ENCODE measurements at places on chromosomes 1 and 21. TPM values are rescaled to one million over a fixed set of nuclear protein-coding genes. Genes with fewer than 3 reads are reported as not detected.

DNA sequence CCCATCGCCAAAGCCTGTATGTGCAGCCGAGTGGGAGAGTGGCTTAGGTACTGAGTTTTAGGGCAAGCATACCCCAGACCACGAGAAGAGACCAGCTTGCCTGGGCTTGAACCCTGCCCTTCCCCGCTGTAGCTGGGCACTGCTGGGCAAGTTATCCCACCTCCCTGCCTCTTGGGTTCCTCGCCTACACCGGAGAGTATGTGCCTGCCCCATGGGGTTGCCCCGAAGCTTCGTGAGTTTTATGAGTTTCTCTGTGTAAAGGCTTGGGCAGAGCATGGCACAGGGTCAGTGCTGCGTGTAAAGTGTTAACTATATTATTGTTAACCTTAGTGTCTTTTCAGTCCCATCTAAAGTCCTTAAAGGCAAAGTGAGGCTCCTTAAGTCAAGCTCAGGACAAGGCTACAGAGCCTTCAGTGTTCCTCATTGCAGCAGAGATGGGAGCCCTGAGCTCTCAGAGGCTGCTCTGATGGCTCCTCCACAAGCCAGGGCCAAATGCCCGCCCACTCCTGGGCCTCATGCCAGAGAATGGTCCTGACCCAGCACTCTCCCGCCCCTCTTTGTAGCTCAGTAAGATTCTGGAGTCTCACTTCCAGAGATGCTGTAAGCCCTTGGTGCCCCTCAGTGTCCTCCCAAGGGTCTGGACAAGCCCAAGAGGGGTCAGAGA lies 37.0 kb upstream of the KCNA10 start:
- no peaks in the 10 kb centered on the region for H3K36me3 ChIP-seq
- H3K4me3 ChIP-seq: no peak overlapping the region
- H3K27me3 ChIP-seq: peaks cover 41% of the 10 kb centered on the region
- no peak overlapping the region for H3K27ac ChIP-seq
- no peak for DNase-seq

- no peaks in the 10 kb centered on the region for H3K4me1 ChIP-seq
- H3K27me3 ChIP-seq: no peaks in the 10 kb centered on the region
- no peaks in the 10 kb centered on the region for H3K36me3 ChIP-seq
- DNase-seq: no peak
- H3K27ac ChIP-seq: no peak overlapping the region
- no peak overlapping the region for H3K4me3 ChIP-seq
Observed at GRCh38 chr1:205949753-205950152, 6.5 kb upstream of the SLC26A9 start.

- H3K36me3 ChIP-seq: no peaks in the 10 kb centered on the region
- H3K27me3 ChIP-seq: no peaks in the 10 kb centered on the region
Observed at GRCh38 chr1:33093004-33093403, 12.1 kb downstream of the AZIN2 start.

DNA sequence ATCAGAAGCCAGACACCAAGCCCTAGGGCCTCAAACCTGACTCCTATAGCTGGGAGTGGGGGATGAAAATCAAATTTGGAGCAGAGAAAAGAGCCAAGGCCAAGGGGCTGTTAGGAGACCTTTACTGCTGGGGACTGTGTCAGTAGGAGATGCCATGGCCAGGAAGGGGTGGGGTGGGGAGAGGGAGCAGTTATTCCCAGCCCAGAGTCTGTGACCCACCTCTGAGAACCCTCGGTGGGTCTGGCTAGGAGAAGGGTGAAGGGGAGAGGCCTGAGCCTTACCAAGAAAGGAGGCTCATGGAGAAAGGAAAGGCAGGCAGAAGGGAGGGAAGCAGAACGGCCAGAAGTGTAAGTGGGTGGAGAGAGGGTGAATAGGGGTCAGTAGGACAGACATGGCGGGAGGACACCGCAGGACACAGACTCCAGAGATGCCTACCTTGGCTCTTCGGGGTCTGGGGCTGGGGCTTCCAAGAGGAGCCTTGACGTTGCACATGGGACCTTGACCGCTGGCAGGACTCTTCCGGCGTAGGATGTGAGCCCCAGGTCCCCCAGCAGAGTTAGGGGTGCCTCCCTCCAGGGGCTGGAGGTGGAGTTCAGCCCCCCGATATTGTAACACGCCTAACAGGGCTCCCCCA lies 1.2 kb downstream of the ADAMTS4 start:
- no peak overlapping the region for H3K4me3 ChIP-seq
- peaks cover 1% of the 10 kb centered on the region for H3K36me3 ChIP-seq
- no peak overlapping the region for H3K27ac ChIP-seq
- H3K27me3 ChIP-seq: no peaks in the 10 kb centered on the region

Gene YBEY
- total RNA-seq: 11.0 TPM

- no peaks in the 10 kb centered on the region for H3K27me3 ChIP-seq
- no peak overlapping the region for H3K27ac ChIP-seq
- DNase-seq: peak; percentile 50
- peaks cover 2% of the 10 kb centered on the region for H3K4me1 ChIP-seq
Observed at GRCh38 chr1:3483801-3484444, 29.5 kb downstream of the ARHGEF16 start.

DNA sequence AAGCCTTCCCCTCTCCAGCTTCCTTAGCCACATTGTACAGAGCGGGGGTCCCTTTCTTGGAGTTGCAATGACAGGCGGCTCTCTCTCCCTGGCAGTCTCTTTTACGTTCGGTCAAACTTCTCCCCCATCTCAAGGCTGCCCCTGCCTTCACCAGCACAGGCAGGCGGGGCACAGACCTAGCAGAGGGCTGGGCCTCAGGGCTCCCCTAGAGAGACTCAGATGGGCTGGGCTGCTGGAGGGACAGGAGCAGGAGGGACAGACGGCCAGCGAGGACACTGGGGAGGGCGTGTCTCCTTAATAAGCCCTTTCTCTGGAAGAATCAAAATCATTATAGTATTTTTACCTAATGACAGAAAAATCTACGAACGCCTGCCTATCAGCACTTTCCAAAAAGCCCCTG lies 79.6 kb downstream of the CASZ1 start:
- peaks cover 1% of the 10 kb centered on the region for H3K27me3 ChIP-seq
- H3K27ac ChIP-seq: no peak overlapping the region
- H3K4me1 ChIP-seq: no peaks in the 10 kb centered on the region
- no peak overlapping the region for H3K4me3 ChIP-seq

- no peak for DNase-seq
- peaks cover 3% of the 10 kb centered on the region for H3K4me1 ChIP-seq
- peaks cover 21% of the 10 kb centered on the region for H3K36me3 ChIP-seq
- no peak overlapping the region for H3K27ac ChIP-seq
Observed at GRCh38 chr1:38839363-38839762, 20.2 kb downstream of the RRAGC start.

- H3K4me3 ChIP-seq: no peak overlapping the region
- no peaks in the 10 kb centered on the region for H3K36me3 ChIP-seq
- no peaks in the 10 kb centered on the region for H3K27me3 ChIP-seq
- DNase-seq: no peak
- no peak overlapping the region for H3K27ac ChIP-seq
Observed at GRCh38 chr1:100671601-100672000, 47.9 kb upstream of the VCAM1 start.

Gene SAMD13
- total RNA-seq: 0.30 TPM

DNA sequence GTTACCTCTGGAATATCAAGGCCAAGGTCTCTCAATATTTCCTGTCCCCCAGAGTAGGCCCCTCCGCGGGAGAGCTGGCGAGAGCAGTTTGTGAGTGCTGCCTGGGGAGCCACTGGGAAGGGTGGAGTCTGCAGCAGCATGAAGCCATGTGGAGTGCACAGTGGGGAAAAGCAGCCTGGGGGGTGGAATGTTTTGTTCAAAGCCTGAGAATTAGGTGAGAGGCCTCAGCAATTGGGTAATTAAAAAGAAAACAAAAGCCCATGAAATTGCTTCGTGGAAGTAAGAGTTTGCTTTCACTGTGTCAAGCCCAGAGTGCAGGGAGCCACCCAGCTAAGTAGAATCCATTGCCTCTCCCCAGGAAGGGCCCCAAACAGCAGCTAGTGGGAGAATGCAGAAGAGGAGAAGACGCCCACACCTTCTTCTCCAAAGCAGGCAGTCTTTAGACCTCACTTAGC lies 30.2 kb upstream of the DISC1 start:
- no peak overlapping the region for H3K4me3 ChIP-seq
- no peak for DNase-seq
- no peaks in the 10 kb centered on the region for H3K27me3 ChIP-seq
- peaks cover 13% of the 10 kb centered on the region for H3K4me1 ChIP-seq

DNA sequence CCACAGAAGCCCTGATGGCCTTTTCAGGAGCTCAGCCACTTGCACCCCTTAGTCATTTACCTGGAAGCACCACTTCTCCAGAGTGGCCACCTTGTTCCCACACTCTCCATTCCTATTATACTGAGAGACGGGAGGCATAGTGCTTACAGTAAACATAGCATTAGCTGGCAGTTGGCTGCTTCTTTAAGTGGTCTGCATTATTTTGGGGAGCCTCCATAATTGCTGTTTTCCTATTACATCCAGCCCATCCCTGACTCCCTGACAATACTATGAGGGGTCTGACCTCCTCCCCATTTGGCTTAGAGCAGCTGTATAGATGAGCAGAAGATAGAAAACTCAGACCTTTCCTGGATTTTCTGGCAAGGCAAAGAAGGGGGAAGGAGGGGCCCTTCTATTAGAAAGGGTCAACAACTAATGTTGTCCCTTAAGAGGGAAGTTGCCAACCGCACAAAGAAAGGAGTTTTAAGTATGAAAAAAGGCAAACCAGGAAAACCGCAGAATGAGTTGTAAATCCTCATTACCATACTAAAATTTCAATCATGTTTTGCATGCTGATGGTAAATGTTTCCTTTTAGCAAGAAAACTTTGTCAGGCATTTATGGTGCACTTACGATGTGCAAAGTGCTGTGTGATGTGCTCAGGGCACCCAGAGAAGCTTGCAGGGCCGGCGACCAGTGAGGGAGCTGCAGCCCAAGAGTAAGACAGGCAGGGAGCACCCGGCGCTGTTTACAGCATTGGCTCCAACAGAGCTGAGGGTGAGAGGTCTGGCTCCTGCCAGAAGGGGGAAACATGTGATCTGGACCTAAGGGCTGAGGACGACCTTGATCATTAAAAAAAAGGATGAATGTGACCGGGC lies 167.3 kb downstream of the ZZZ3 start:
- no peak overlapping the region for H3K27ac ChIP-seq
- H3K27me3 ChIP-seq: no peaks in the 10 kb centered on the region
- no peak overlapping the region for H3K4me3 ChIP-seq
- no peaks in the 10 kb centered on the region for H3K4me1 ChIP-seq
- peaks cover 25% of the 10 kb centered on the region for H3K36me3 ChIP-seq

DNA sequence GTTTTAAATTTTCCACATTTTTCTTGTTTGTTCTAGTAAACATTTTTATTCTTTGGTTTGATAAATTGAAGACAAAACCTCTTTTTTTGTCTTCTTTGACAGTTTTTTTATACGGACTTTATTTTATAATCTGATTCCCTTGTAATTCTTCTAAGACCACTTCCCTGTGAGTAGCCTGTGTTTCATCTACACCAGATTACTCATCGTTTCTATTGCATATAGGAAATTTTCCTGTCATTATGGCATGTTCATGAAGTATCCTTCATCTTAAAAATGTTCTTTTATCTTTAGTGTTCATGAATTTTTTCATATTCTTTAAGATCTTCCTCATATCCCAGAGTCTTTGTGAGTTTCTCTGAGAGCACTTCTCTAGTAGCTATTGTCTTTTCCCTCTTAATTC lies 109.8 kb downstream of the USP25 start:
- H3K27ac ChIP-seq: no peak overlapping the region
- H3K36me3 ChIP-seq: peaks cover 7% of the 10 kb centered on the region
- H3K4me3 ChIP-seq: no peak overlapping the region
- peaks cover 5% of the 10 kb centered on the region for H3K4me1 ChIP-seq
- DNase-seq: no peak

Gene CLDN8
- not detected for total RNA-seq

GRCh38 chr21:29022166-29022565 lies 2.3 kb upstream of the USP16 start:
- H3K27ac ChIP-seq: peak overlapping the region; percentile 37
- H3K27me3 ChIP-seq: no peaks in the 10 kb centered on the region
- DNase-seq: peak; percentile 25

DNA sequence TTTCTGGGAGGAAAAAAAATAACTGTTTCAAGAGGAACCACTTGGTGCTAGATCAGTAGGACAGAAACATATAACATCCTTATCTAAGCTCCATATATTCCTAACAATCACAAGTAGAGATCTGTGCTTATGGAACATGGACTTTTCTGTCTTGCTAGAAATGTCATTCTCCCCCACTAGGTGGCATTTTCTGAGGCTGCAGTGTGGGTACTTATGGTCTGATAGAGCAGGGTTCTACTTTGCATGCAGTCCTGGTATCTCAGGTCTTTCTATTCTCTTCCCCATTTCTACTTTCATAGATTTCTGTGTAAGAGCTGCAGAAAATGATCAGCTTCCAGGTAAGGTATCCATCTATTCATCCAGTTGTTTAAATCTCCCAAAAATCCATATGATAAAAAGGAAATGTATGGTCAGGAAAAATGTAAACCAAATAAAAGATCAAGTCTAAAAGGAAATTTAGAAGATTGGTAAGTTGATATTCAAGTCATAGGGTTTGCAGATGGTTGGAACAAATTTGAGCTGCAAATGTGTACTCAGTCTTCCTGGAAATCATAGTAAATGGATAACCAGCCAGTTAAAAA lies 1.5 kb downstream of the ZNF684 start:
- no peak overlapping the region for H3K27ac ChIP-seq
- H3K4me1 ChIP-seq: peaks cover 18% of the 10 kb centered on the region
- peaks cover 17% of the 10 kb centered on the region for H3K36me3 ChIP-seq
- H3K4me3 ChIP-seq: no peak overlapping the region

DNA sequence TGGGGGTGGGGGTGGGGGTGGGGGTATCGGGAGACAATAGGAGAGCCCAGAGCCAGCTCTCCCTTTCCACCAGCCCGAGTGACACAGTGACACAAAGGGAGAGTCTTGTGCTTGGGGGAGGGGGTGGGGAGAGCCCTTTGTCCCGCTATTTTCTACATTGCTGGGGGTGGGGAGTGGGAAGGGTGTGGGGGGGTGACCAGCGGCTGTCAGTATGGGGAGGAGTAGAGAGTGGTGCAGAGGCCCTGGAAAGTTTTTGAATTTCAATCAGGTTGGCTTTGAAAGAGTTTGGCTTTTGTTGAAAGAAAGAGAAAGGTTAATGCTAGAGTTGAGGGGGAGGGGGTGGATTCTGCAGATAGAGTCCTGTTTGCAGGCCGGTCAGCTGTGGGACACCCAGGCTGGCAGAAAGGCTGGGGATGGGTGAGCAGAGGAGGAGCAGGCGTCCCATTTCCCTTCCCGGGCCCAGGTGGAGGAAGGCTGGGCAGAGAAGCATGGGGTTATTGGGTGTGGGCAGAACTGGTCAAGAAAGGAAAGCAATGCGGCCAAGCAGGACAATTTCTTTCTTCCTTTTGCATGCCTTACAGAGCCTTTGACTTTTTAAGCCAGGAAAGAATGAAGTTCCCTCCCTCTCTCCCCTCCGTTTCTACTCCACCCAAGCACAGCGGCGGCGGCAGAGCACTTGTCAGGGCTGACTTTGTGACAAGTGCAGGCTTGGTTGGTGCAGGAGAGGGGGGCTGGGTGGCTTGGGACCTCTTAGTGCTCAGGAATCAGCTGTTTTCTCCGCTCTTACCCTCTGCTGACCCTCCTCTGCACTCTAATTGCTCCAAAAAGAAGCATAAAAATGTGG lies 96.2 kb downstream of the RNF220 start:
- H3K27me3 ChIP-seq: no peaks in the 10 kb centered on the region
- no peaks in the 10 kb centered on the region for H3K36me3 ChIP-seq
- H3K4me1 ChIP-seq: no peaks in the 10 kb centered on the region
- H3K27ac ChIP-seq: no peak overlapping the region
- no peak overlapping the region for H3K4me3 ChIP-seq
